Neural crest cell (in vitro differentiated cells): ENCODE measurements at places on chromosomes 2 and 18.

DNA sequence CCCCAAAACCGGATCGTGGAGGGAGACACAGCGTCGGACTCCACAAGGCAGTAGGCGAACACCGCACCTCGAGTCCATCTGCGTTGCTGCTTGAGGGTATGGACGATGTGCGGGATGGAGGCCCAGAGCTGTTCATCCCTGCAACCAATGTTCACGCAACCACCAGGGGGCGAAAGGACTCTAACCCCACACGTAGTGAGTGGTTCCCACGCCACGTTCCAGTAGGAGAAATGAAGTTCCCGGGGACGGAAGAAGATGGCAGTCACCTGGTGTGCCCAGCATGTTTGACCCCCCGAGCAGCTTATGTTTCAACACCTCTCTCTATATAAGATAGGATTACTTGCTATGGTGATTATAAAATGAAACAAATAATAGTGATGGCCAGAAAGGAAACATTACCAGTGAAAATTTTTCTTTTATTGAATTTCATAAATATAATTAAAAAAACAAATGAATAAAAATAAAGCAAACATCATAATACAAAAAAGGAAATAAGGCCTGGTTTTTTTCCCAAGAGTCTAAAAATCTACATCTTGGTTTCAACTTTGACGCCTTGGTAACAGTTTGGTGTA, 184.3 kb downstream of the SH3BP4 start:
- no peaks in the 10 kb centered on the region for H3K27me3 ChIP-seq
- H3K4me3 ChIP-seq = no peak overlapping the region
- no peak overlapping the region for H3K27ac ChIP-seq
- peak; percentile 85 for DNase-seq
- peaks cover 16% of the 10 kb centered on the region for H3K4me1 ChIP-seq

DNA sequence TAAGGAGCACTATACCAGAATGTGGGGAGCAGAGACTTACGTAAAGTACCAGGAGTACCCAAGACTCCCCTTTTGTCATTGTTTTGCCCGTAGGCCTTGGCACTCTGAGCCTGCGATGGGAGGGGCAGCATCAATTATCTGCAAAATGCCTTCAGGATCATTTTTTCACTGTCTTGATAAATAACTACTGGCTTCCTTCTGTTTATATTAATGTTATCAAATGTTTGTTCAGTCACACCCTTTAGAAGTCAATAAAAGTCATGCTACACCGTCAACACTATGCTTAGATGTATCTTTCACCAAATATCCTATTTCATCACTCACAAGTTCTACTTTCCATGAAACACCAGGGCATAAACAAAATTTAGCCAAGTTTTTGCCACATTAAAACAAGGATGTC, 116.3 kb downstream of the FSIP2 start:
- no peak for DNase-seq
- H3K36me3 ChIP-seq = peaks cover 6% of the 10 kb centered on the region
- H3K4me3 ChIP-seq = no peak overlapping the region
- H3K27ac ChIP-seq = no peak overlapping the region

- H3K27ac ChIP-seq = no peak overlapping the region
- H3K36me3 ChIP-seq = no peaks in the 10 kb centered on the region
- no peak for DNase-seq
- H3K27me3 ChIP-seq = no peaks in the 10 kb centered on the region
These were observed 6.0 kb upstream of the FAM98A start for GRCh38 chr2:33605056-33605455.

- peaks cover 56% of the 10 kb centered on the region for H3K27me3 ChIP-seq
- no peak overlapping the region for H3K27ac ChIP-seq
- no peak for DNase-seq
- H3K36me3 ChIP-seq = peaks cover 10% of the 10 kb centered on the region
- peaks cover 6% of the 10 kb centered on the region for H3K4me1 ChIP-seq
- no peak overlapping the region for H3K4me3 ChIP-seq
These were observed 39.1 kb downstream of the PLEK start for GRCh38 chr2:68404164-68404563.

DNA sequence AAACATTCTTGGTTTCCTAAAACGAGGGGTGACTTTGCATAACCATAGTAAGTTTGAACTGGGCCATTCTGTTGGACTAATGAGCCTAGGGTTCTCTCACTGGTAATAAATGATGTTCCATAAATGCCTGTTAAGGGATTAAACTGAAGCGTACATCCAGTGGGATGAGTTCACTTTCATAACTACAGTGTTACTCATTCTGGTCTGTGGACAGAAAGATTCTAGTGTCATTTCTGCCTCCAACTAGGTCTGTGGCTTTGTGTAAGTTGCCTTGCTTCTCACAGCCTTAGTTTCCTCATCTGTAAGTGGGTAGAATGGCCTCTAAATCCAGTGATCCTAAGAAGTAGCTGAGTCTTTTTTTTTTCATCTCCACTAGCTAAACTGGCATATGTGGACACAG, 1860.6 kb upstream of the PIK3C3 start:
- no peak overlapping the region for H3K4me3 ChIP-seq
- no peak for DNase-seq
- no peak overlapping the region for H3K27ac ChIP-seq
- no peaks in the 10 kb centered on the region for H3K4me1 ChIP-seq
- H3K36me3 ChIP-seq = no peaks in the 10 kb centered on the region

DNA sequence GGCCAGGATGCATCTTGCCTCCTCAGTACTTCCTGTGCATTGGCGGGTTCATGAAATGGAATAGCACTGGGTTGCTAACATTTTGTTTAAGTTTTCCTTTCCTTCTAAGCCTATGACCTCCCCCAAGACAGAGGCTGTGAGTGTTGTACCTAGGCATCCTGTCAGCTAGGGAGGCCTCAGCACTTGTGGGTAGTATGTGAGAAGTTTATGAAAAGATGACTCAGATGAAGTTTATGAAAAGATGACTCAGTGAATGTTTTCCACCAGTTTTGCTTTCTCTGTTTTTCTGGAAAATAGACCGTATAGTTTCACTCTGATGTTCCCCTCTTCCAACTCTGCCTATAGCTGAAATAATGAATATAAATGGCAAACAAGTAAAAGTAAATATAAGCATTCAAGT, 412.9 kb downstream of the TMEM182 start:
- no peak for DNase-seq
- no peak overlapping the region for H3K27ac ChIP-seq
- H3K4me3 ChIP-seq = no peak overlapping the region
- H3K27me3 ChIP-seq = peaks cover 2% of the 10 kb centered on the region
- no peaks in the 10 kb centered on the region for H3K4me1 ChIP-seq
- peaks cover 4% of the 10 kb centered on the region for H3K36me3 ChIP-seq

GRCh38 chr18:73626221-73626620, 521.4 kb downstream of the FBXO15 start:
- H3K4me1 ChIP-seq = no peaks in the 10 kb centered on the region
- H3K27ac ChIP-seq = no peak overlapping the region
- H3K36me3 ChIP-seq = no peaks in the 10 kb centered on the region
- no peak for DNase-seq

- DNase-seq = no peak
- H3K4me1 ChIP-seq = no peaks in the 10 kb centered on the region
- H3K27me3 ChIP-seq = peaks cover 13% of the 10 kb centered on the region
- no peak overlapping the region for H3K4me3 ChIP-seq
- no peak overlapping the region for H3K27ac ChIP-seq
These were observed 185.3 kb downstream of the LRATD1 start for GRCh38 chr2:14817848-14818247.

DNA sequence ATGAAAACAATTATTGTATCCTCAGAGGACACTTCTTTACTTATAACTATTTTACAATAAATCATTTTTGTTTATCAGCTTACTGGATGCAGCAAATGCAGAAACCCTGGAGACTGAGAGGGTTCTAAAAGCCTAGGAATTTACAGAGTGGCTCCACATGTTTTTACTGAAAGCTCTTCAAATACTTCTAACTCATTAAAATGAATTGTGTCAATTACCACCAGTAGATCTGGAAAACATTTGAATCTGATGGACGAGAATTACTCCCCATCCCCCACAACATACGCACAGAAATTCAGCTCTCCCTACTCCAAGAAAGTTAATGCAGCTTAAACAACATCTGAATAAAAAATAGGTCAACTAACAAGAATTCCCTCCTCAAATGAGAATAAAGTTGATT, 319.8 kb upstream of the FIGN start:
- DNase-seq = no peak
- H3K27me3 ChIP-seq = no peaks in the 10 kb centered on the region
- H3K4me1 ChIP-seq = peaks cover 42% of the 10 kb centered on the region
- H3K36me3 ChIP-seq = no peaks in the 10 kb centered on the region

GRCh38 chr2:43082903-43083677, 143.3 kb downstream of the ZFP36L2 start:
- H3K27ac ChIP-seq = peak overlapping the region; percentile 91
- no peaks in the 10 kb centered on the region for H3K27me3 ChIP-seq

DNA sequence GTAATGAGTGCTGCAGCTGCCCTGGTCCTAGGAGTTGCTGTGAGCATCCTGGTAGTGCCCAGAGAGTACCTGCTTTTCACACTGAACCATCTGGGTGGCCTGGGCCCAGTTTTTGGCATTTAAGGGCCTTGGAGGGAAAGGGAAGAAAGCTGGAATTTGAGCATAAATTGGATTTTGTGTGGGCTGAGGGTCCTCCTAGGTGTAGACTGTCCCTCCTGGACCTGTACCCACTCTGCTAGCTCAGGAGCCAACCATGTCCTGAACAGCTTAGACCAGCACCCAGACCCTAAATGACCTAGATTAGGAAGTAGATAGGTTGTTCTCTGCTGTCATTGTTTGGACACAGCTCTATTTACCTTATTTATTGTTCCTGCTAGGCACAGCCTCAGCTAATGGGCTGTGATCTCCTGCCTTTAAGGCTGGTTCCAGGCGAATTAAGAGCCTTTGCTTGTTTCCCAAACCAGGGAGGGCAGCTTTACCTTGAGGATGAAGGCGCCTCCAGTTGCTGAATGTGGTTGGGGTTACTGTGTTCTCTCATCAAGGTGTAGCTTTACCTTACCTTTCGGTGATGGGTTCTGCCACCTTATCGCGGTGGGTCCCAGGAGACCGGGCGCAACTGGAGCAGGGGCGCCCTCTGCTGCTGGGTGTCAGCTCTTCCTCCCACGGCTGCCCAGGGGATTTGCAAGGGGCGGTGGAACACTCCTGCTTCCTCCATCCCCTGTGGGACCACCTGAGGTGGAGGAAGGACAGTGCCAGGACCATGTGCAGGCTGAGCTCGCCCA, 34.4 kb downstream of the ITGA6 start:
- DNase-seq = peak; percentile 56
- no peaks in the 10 kb centered on the region for H3K36me3 ChIP-seq
- H3K27ac ChIP-seq = no peak overlapping the region
- H3K4me1 ChIP-seq = peaks cover 47% of the 10 kb centered on the region

- H3K4me1 ChIP-seq = peaks cover 49% of the 10 kb centered on the region
- no peaks in the 10 kb centered on the region for H3K27me3 ChIP-seq
- no peak overlapping the region for H3K27ac ChIP-seq
- peak; percentile 16 for DNase-seq
- no peaks in the 10 kb centered on the region for H3K36me3 ChIP-seq
These were observed 432.7 kb upstream of the RAB12 start for GRCh38 chr18:8176554-8176953.

DNA sequence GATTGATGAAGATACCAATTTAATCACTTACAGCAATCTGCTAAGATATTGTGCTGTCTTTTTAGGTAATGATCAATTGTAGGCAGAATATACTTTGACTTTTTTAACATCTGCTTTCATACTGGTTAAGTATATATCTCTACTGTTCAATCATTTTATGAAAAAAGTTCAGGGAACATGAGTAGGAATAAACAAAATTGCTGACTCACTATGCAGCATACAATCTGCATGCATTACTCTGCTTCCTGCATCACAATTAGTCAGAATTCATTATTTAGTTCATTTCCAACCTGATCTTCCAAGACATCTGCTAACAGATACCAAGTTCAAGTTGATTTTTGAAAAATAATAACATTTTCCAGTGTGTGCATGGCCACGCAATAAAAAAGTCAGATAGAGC, 1430.4 kb upstream of the LRRTM1 start:
- H3K27ac ChIP-seq = no peak overlapping the region
- H3K27me3 ChIP-seq = no peaks in the 10 kb centered on the region
- H3K4me1 ChIP-seq = no peaks in the 10 kb centered on the region

GRCh38 chr2:120622159-120622869, 113.4 kb upstream of the GLI2 start:
- peaks cover 2% of the 10 kb centered on the region for H3K27me3 ChIP-seq
- DNase-seq = no peak
- no peaks in the 10 kb centered on the region for H3K4me1 ChIP-seq
- no peak overlapping the region for H3K4me3 ChIP-seq
- no peaks in the 10 kb centered on the region for H3K36me3 ChIP-seq

DNA sequence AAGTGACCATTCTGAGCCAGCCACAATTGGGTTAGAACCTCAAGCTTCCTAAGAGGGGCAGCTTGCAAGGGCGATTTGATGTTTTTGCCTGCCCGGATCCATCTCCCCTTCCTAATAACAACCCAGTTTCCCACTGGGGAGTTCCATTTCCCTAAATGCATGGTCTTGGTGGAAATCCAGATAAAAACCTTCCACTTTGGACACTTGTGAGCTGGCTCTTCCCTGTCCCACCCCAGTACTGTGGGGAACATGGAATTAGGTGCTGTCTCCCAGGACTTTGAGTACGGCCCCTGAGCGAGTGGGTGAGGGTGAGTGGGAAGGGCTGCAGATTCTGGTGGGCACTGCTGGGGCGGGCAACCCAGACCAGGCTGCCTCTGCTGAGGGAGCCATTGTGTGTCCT, 122.3 kb downstream of the DDX1 start:
- peaks cover 19% of the 10 kb centered on the region for H3K4me1 ChIP-seq
- H3K36me3 ChIP-seq = no peaks in the 10 kb centered on the region
- no peaks in the 10 kb centered on the region for H3K27me3 ChIP-seq
- no peak overlapping the region for H3K27ac ChIP-seq
- DNase-seq = no peak
- H3K4me3 ChIP-seq = no peak overlapping the region

DNA sequence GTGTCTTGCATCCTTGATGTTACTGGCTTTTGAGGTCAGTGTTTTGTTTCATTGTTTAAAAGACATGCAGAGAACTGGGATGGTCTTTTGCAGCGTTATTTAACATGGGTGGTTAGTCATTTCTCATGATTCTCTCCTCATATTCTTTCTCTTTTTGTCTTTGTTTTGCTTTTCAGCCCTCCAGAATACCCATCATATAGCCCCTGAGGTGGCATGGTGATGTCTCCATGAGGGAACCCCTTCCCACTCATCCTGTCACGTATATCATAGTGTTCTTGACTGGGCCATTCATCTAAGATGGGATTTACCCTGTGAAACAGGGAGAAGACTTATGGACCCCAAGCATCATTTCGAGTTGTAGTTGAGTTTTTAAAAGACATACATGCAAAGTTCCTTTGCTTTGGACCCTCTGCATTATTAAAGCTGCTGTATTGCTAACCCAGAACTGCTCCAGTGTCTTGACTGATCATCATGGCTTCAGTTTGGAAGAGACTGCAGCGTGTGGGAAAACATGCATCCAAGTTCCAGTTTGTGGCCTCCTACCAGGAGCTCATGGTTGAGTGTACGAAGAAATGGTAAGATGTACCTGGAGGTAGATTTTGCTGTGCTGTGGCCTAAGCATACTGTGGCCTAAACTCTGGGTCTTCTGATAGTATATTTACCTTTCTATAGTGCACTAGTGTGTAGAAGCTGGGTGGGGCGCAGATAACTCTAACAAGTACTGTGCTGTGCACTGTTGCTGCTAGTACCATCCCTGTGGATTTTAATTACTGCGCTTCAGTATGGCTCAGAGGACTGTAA, 1.4 kb downstream of the EHBP1 start:
- no peak overlapping the region for H3K27ac ChIP-seq
- H3K27me3 ChIP-seq = no peaks in the 10 kb centered on the region
- H3K36me3 ChIP-seq = peaks cover 9% of the 10 kb centered on the region
- peak overlapping the region; percentile 86 for H3K4me3 ChIP-seq
- H3K4me1 ChIP-seq = peaks cover 31% of the 10 kb centered on the region
- no peak for DNase-seq

- no peak for DNase-seq
- H3K4me3 ChIP-seq = no peak overlapping the region
- no peak overlapping the region for H3K27ac ChIP-seq
- peaks cover 49% of the 10 kb centered on the region for H3K4me1 ChIP-seq
These were observed 64.4 kb downstream of the NCK2 start for GRCh38 chr2:105809097-105809473.
